ENCODE measurements at places on chromosomes 4 and X.
A peak's percentile ranks its signal among the peaks of the same experiment; 100 is the strongest.

GRCh38 chr4:7524064-7524682 lies 89.4 kb upstream of the PSAPL1 start:
- no peak for DNase-seq

DNA sequence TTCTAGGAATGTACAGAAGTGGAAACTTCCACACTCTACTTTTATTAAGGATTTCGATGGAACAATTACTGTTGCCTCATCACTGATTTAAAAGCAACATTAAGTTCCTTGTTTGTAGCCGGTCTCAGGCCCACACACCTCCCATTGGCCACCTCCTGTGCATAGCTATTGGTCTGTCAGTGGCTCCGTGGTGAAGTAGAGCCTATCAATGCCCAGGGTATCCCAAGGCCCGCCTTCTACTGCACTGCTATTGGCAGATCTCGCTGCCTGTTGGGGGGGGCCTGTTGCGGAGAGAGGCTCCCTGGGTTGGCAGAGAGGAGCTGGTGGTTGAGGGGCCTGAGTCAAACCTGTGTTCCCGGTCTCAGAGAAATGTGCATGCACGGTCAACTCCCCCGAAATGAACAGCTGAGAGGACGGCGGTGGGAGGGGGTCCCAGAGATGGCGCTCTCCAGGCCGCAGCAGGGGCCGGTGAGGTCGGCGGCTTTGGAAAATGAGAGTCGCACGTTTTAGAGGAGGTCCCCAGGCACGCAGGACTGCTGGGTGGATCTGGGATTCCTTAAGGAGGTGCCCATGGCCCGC lies 4.9 kb upstream of the ARAF start:
- DNase-seq, result peak; percentile 88

DNA sequence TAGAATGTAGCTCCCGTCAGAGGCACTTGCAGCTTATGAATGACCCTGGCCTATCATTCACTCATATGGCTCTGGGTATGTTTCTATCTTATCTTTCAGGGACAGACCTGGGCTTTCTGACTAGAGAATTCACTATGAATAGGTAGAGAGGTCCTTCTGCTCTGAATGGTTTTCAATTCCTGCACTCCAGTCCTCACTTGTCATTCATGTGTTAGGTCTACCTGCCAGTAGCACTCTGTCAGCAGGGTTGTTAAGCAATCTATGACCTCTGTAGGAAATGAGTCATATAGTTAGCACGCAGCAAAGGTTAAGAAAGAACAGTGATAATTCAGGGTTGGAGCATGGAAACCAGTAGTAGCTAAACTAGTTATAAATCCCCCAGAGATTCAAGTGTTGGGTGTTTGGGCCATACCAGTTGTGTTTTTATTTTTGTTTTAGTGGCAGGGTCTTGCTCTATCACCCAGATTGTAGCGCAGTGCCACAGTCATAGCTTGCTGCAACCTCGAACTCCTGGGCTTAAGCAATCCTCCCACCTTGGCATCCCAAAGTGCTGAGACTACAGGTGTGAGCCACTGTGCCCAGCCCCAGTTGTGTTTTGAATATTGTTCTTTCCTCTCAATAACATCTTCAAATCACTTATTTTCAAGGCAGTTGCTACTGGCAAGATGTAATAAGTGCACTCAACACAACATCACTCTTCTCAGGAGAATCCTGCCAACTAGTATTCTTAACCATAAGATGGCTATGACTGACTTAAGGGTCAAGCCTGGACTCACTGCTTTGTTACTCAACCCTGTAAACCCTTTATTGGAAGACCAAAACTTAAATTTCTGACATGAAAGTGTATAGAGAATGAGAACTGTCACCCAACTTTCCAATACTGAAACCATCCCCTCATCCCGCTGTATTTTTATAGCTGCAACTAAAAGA lies 25.1 kb downstream of the ARL13A start:
- no peak for DNase-seq

- DNase-seq, result no peak
Measured at GRCh38 chr4:185437809-185438208, 12.0 kb upstream of the UFSP2 start.

DNA sequence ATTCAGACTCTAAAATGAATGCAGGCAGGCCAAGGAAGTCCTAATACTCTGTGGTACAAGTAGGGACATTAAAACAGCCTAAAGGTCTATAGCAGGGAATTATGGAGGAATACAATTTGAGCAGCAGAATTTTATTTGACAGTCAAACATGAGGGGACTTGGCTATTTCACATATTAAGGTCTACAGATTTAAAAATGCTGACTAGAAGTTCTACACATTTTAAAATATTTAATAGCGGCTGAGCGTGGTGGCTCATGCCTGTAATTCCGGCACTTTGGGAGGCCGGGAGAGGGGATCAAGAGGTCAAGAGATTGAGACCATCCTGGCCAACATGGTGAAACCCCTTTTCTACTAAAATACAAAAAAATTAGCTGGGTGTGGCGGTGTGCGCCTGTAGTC lies 10.8 kb downstream of the HAUS3 start:
- no peak for DNase-seq

DNA sequence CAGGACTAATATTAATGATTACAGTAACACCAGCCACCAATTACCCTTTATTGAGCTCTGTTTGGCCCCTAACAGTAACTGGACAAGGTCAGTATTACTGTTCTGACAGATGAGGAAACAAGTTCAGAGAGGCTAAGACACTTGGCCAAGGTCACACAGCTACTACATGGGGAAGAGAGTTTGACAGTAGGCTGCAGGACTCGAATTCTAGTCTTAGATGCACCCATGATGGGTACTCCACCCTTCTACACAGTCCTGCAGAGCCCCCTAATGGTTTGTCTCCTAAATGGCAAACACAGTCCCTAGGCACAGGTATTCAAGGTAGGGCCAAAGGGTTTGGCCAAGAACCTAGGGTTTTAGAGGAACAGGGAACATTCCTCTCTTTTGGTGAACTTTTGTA lies 93.9 kb downstream of the NSUN7 start:
- no peak for DNase-seq
